ENCODE measurements at places on chromosomes 7 and 10.

DNA sequence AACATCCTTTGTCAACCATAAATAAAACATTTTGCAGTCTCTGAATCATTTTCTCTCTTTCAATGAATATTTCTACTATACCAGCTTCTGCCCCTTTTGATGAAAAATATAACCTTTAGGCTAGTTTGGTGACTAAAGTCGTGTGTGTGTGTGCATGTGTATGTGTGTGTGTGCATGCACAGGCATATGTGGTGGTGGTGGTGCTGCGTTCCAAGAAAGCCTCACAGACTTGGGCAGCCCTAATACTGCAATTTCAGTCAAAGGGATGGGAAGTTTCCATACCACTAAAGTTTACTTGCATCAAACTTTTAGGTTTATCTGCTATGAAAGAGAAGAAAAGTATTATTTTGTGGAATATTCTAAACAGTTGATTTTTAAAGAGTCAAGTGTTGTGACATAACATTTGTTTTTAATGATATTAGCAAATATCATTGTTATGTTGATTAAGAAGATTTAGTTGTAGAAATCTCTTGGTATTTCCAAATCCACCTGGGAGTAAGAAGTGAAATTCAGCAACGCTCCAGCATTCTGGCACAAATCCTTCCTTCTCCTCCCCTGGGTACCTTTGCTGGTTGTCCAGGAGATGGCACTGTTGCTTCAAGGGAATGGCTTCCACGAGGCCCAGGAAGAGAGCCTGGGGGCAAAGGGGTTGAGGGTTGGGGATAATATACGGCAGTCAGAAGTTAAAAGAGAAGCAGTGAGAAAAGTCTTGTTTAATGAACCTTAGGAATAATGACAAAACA, 41.5 kb downstream of the ASB4 start:
- DNase-seq, result no peak

- DNase-seq, result no peak
These were observed 15.9 kb downstream of the TRIM56 start for GRCh38 chr7:101100858-101101847.

GRCh38 chr7:95781961-95782586, 9.7 kb downstream of the DYNC1I1 start:
- DNase-seq, result no peak

- DNase-seq, result no peak
These were observed 22.3 kb downstream of the DLG5 start for GRCh38 chr10:77904100-77904840.

DNA sequence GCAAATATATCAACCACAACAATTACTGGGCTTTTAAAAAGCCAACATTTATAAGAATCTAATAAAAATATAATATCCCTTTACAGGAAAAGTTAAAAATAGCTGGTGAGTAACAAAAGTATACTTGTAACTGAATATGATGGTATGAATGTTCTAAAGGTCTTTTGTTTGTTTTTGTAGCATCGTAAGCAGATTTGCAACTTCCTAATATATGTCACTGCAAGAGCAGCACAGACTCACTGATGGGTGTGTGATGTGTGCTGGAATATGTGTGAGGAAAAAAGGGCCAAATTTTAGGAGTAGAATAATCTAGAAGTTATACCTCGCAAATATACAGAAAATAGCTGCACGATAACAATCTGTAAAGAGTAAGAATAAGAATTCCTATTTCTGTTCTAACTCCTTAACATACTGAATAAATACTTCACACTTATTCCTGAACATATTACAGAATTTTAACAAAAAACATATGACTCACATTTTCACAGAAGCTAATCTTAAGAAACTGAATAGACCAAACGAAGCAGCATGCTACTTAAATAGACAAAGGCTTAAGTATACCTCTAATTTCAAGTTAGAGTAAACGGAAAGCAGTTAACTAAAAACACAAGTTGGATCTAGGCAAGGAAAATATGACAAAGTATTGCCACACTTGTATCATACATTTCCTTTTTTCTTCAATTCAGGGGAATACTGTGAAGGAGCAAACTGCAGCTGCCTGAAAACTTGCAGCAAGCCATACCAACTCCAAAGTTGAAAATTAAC, 9.6 kb downstream of the ETV1 start:
- DNase-seq, result no peak

GRCh38 chr7:1669954-1670893, at the start of gene ELFN1:
Gene ELFN1 (plus strand): TSS chr7:1670277. CDS start chr7:1744597, 74,320 bp downstream.
- no peak for DNase-seq

- DNase-seq, result no peak
These were observed 61.3 kb downstream of the APBB1IP start for GRCh38 chr10:26499426-26499825.

GRCh38 chr10:72049969-72050781, 38.2 kb downstream of the SPOCK2 start:
- no peak for DNase-seq

DNA sequence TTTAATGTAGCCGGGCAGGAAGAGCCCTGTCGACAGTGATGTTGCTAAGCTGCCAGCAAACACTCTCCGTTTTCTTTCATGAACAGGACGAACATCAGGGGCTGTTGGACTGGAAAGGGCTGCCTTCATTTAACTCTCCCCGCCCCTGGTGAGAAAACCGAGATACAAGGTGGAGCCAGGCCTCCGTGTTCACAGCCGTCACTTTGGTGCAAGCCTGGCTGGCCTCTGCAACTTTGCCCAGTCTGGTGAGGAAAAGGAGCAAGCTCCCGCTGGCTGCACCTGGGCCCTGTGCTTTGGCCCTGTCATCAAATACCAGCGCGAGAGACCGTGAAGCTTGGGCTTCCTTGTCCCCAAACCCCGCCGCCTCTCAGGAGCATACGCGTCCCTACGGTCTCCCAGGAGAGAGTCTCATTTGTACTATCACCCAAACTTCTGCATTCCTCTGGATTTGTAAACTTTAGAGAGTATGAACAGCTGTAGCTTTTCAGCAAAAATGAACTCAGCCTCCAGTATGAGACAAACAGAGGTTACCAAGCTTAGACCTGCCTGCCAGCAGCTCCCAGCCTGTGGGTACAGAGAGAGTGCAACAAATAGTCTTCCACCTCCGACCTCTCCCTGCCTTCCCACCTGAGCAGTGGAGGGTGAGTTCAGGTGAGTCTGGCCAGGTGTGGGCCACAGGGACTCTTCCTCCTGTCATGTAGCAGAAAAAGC, 445.3 kb upstream of the MGMT start:
- no peak for DNase-seq

- DNase-seq, result no peak
These were observed 470.2 kb downstream of the PAXIP1 start for GRCh38 chr7:154532771-154533170.

DNA sequence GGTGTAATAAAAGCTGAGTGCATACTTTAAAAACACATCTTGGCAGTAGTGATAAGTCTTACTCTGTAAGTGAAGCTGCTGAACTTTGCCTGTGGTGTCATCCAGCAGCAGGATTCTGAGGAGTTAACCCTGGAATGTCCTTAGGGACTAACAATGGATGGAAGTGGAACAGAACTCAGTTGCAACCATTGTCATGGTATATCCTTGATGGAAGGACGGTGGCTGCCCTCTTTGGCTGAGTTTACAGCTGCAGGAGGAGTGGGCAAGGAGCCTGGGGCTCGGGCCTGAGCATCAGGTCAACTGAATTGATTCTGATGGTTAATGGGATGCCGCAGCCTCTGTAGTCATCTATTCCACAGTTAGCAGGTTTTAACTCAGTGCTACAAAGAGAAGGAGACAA, 56.2 kb downstream of the MRC1 start:
- DNase-seq, result no peak

DNA sequence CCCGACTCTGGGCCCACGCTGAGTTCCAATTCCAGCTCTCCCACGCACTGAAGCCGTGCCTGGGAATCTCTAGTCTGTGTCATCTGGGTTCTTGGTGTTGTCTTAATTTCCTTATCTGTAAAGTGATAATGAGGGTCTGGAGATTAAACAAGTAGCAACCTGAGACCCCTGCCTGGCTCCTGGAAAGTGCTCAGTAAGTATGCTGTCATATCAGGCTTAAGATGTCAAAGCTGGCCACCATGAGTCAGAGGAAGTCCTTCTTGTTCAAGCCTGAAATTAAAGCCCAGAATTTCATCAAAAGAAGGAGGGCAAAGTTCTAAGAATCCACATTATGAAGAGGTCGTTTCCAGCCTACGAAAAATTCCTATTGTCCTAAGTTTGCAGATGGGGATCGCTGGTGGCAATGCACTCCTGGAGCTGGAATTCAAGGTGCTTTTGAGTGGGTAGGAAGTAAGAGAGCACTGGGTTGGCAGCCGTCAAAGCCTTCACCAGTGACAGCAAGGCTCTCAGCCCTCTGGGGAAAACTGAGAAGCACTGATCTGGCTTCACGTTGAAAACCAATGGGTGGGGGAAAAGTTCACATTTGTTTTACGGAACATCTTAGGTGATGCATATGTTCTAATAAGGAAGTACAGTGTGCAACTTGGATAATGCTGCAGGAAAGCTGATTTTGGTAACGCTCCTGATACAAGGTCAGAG, 50.3 kb upstream of the NCAPG2 start:
- DNase-seq, result no peak

DNA sequence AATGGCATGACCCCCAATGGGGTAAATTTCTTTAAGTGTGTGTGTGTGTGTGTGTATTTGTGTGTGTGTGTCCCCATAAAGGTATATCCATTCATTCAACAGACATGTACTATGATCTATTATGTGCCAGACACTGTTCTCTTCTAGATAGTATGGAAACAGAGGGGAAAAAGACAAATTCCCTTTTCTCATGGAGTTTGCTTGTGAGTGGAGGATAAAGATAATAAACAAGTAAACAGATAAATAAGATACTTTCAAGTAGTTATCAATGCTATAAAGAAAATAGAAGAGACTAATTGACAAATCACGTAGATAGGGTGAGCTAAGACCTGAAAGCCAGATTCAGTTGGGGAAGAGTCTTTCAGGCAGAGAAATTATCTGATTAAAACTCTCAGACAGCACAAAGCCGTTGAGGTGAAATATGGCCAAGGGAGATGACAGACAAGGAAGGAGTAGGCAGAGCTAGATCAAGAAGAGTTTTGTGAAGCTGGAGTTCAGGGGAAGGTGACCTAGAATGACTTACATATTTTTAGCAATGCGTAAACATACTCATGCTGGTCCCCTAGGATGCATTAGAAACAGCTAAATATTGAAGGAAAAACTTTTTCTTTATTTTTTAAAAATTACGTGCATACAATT, 45.2 kb upstream of the DMTF1 start:
- DNase-seq, result no peak

DNA sequence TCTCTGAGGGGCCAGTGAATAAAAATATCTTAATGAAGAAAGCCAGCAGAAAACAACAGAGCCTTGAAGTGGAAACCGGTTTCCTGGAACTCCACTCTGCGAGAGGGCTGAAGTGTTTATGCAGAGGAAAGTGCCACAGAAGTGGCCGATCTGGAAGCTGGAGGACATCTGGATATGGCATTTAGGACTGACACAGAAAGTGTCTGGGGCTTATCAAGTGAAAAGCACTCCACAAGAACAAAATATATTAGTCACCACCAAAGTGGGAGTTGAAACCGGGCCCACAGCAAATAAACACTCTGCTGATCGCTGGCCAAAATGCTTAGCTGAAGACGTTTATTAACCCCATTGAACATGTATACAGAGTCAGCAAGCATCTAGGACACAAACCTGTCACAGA, 7.8 kb downstream of the NOD1 start:
- no peak for DNase-seq

- DNase-seq, result no peak
These were observed 156.8 kb downstream of the FRMD4A start for GRCh38 chr10:14173706-14174594.

DNA sequence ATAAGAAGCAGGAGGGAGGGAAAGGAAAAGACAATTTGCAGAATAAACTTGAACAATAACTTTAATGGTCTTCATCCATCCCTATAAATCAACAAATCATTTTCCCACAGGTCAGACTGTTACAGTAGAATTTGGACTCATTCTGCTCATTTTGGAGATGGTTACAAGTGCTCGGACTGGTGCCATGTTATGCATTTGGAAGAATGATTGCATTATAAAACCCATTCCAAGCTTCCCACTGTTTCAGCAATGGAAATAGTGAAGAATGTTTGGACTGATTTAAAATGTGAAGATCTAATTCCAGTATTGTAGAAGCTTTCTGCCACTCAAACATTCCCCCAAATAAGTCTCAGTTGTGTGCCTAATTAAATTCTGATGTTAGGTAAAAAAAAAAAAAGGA, 99.7 kb upstream of the ZEB1 start:
- DNase-seq, result no peak

DNA sequence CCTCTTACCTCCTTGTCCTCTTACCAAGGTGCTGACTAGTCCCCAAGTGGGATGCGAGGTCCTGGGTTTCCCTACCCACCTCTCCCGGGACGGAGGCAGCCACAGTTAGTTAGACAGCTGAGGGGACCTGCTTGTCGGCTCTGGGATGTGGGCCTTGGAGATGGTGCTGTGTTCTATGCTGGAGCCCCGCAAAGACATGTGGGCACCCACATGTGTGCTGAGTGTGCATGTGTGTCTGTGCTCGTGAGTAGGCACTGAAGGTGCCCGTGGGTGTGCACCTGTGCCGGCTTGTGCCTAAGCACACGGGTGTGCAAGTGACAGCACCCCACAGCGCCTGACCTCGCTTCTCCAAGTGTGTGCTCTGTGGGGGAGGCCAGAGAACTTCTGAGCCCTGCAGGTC, 62.2 kb downstream of the NEURL1 start:
- DNase-seq, result no peak

- peak; percentile 51 for DNase-seq
These were observed at the start of gene ATP6V0E2 for GRCh38 chr7:149873074-149873969. Gene ATP6V0E2 (plus strand): TSS chr7:149873969. CDS start chr7:149874066, 97 bp downstream.

GRCh38 chr7:48734695-48735406, 189.5 kb upstream of the CDC14C start:
- DNase-seq, result no peak

DNA sequence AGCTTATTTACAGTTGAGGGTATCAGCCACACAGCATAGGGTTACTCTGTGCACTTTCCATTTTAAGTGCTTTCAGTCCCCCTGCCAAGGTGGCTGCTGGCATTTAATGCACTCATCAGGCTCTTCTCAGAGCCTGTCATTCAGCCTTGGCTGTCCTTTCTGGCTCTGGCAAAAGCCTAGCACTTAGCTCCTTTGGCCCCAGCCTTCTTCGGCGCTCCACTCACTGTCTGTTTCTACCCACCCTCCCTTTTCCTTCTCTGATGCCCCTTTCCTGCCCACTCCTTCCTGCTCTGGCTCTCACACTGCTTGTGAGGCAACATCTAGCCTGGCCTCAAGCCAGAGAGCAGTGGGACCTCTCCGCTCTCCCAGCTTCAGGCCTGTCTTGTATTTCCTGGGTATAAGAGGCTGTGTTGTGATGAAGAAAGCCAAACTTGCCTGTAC, 60.2 kb downstream of the WIPF3 start:
- no peak for DNase-seq

DNA sequence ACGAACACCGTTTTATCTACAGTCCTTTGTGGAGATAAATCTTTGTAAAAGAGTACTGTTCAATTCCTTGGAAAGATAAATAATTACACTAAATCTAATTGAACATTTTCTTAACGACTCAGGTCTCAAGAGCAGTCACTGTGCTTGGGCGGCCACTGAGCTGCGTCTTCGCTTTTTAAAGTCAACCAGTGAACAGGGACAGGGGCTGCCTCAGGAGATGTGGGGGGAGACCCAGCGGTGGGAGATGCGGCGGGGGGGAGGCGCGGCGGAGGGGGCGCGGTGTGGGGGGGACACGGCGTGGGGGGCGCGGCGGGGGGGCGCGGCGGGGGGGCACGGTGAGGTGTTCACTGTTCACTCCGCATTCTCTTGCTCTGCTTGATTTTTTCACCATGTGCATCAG, 39.8 kb downstream of the CAMK2B start:
- DNase-seq, result no peak

All from cortex of kidney (tissue), 1 donor.